NCI-H2227 treated with DMSO at 0.1 percent for 48 hours (cell line): ENCODE measurements at places on chromosomes 3 and 15.

DNA sequence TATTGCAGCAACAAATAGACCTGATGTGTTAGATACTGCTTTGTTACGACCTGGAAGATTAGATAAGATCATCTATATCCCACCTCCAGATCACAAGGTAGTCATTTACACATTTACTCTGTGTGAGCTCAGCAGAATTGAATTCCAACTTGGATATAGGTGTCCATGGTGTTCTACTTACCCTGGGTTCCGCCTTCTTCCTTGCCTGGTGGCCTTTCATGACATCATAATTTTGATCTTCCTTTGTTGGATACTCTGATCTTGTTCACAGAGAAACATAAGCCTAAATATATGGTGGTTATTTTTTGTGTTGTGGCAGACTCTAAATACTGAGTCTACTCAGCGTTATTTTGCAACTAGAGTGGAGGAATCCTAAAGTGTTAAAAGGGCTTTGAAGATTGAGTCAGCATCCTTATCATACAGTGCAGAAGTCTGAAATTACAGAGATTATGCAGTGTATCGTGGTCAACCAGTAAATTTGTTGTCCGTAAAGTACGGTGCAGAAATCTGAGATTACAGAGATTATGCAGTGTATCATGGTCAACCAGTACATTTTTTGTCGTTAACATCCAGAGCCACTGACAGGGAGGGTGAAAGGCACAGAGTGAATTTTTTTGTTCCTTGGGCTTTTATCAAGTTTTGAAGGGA lies 39.1 kb upstream of the GATM start:
- DNase-seq: no peak

GRCh38 chr3:57646723-57647122 lies 46.2 kb downstream of the DENND6A start:
- DNase-seq: no peak

DNA sequence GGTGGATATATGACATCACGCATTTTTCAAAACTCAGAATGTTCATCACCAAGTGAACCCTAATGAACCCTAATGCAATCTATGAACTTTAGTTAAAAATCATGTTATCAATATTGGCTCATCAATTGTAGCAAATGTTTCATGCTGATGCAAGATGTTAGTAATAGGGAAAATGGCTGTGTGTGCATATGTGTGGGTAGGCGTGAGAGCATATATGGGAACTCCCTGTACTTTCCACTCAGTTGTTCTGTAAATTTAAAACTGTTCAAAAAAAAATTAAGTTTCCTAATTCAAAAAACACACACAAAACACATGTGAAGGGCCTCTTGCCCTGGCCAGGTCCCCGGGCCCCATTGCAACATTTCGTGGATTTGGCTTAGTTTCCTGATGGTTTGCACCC lies 89.7 kb upstream of the PROK2 start:
- DNase-seq: no peak

DNA sequence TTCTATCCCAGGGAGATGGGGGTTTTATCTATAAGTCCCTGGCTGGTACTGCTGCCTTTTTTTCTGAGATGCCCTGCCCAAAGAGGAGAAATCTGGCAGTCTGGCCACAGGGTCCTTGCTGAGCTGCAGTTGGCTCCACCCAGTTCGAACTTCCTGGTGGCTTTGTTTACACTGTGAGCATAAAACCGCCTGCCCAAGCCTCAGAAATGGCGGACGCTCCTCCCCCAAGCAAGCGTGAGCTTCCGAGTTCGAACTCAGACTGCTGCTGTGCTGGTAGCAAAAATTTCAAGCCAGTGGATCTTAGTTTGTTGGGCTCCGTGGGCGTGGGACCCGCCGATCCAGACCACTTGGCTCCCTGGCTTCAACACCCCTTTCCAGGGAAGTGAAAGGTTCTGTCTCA lies 126.8 kb upstream of the SUCLG2 start:
- DNase-seq: no peak

DNA sequence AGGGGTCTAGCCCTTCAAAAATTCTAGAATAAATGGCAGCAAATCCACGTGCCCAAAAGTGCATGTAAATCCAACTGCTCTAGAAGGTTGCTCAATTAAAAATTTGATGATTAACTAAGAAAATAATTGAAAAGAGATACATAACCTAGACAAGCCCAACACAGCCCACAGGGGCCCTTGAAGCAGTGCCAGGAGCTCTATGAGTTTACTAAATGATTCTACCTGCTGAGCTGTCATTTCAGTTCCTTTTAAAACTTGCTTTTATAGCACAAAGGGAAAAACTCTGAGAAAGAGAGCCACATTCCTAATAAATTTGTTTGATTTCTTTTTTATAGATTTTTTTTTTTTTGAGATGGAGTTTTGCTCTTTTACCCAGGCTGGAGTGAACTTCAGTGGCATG lies 38.9 kb upstream of the GNB5 start:
- DNase-seq: no peak

DNA sequence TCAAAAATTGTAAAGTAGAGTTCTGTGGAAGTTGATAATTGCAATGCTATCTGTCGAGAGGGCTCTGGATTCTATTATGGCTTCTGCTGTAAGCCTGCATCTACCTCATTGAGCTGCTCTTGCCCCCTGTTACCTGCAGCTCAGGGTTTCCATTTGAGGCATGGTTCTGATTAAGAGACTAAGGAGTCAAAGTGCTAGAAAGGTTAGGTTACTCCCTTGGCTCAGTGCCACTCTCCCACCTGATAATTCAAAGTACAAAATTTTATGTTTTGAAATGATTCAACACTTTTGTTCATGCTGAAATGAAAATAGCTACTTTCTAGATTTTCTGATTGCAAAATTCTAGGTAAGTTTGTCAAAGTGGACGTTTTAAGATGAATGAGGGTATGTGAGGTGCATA lies 220.5 kb upstream of the SATB1 start:
- DNase-seq: no peak

GRCh38 chr3:128080323-128081080 lies 28.3 kb downstream of the SEC61A1 start:
- no peak for DNase-seq

GRCh38 chr3:59800481-59800880 lies 750.7 kb upstream of the CFAP20DC start:
- no peak for DNase-seq

GRCh38 chr3:104428337-104428925 lies 938.3 kb upstream of the ALCAM start:
- DNase-seq: no peak

GRCh38 chr15:45710657-45711056 lies 75.8 kb downstream of the SQOR start:
- no peak for DNase-seq

DNA sequence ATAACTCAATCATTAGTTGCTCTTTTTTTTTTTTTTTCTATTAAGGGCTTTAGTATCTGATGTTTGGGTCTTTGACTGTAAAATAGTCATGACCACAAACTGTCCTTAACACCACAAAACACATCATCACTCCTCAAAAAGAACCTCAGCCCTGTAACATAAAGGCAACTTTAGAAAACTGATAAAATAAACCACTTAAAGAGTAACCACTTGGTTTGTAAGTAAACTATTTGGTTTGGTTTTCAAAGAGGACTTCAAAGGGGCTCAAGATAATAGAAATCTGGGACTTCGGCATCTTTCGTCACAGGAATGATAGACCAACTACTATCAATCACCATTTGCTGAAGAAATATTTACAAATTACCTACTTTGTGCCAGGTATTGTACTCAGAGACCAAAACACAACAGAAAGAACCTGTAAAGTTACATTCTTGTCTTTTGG lies 167.8 kb downstream of the FOXP1 start:
- DNase-seq: no peak

GRCh38 chr15:56491110-56491722 lies 26.3 kb upstream of the MNS1 start:
- peak; percentile 39 for DNase-seq

- DNase-seq: peak; percentile 25
Measured at GRCh38 chr15:74327756-74328155, 39.7 kb downstream of the CYP11A1 start.

- no peak for DNase-seq
Measured at GRCh38 chr3:106013971-106014370, 145.2 kb upstream of the CBLB start.

GRCh38 chr15:87348746-87349145 lies 907.8 kb downstream of the NTRK3 start:
- no peak for DNase-seq

- no peak for DNase-seq
Measured at GRCh38 chr3:69509288-69509687, 123.4 kb upstream of the FRMD4B start.

GRCh38 chr3:4322635-4323034 lies 19.5 kb downstream of the SETMAR start:
- no peak for DNase-seq

- no peak for DNase-seq
Measured at GRCh38 chr3:32283304-32283703, 44.8 kb downstream of the CMTM8 start.

DNA sequence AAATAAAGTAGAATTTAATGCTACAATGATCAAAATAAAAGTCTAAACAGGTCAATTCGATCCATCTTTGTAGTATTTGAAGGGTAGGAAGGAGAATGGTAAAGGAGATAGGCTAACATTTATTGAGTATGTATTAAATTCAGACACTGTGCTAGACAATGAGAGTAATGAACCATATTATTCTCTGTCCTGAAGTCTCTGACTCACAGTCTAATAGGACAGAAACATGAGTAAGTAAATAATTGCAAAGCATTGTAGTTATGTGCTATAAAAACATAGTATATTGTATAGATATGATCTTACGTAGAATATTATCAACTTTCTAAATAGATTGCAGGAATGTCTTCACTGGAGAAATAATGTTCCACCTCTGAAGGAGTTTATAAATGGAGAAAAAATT lies 64.5 kb downstream of the MDFIC2 start:
- DNase-seq: no peak

- DNase-seq: no peak
Measured at GRCh38 chr15:70521576-70522322, 241.6 kb downstream of the UACA start.

DNA sequence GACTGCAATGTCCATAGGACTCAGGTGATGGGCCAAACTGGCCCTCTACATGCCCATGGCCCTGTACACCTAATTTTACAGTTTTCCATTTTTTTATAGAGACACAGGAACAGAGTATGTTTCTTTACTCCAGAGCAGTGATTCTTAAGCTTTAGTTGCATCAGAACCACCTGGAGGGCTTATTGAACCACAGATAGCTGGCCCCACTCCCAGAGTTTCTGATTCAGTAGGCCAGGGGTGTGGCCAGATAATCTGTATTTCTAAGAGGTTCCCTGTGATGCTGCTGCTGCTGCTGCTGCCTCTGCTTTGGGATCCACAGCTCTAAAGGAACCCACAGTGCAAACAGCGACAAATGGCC lies 5.1 kb downstream of the RBP1 start:
- no peak for DNase-seq

- no peak for DNase-seq
Measured at GRCh38 chr3:38536671-38537070, 40.5 kb downstream of the EXOG start.

- DNase-seq: no peak
Measured at GRCh38 chr3:137071104-137071503, 113.3 kb downstream of the IL20RB start.

GRCh38 chr3:37527361-37527760 lies 334.3 kb upstream of the CTDSPL start:
- DNase-seq: no peak

DNA sequence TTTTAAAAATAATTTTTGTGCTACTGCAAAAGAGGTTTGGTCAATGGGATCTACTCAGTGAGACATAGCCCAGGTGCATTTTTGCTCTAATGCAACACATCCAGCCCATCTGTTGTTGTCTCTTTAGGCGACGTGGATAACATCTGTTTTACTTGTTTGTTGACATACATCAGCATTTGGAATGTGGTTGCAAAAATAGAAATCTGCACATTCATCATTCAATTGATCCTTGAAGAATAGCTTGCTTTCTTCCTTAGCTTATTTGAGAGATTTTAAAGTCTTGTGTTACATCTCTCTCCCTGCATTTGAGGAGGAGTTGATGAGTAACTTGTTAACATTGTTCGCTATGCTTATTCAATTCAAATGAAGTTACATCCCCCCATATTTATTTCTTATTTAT lies 1202.3 kb downstream of the NSUN3 start:
- no peak for DNase-seq

GRCh38 chr3:128226795-128227395 lies 73.6 kb downstream of the EEFSEC start:
- no peak for DNase-seq

GRCh38 chr3:187369089-187369447 lies 883 bp downstream of the RTP4 start:
- no peak for DNase-seq

DNA sequence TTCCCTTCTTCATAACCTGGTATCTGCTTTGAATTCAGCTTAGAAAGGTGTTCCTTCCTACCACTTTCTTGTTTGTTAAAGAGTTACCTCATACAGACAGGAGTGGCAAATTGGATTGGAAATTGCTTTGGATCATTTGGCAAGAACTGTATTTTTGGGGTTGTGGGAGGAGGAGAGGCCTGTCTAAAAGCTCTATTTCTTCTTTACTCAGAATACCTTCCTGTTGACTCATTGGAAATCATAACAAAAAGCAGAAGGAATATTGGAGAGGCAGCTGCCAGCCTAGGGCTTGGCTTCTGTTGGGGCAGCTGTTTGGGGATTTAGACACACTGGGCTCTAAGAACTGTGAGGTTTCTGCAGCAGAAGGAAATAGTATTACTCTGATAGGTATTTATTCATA lies 14.2 kb downstream of the IQGAP1 start:
- no peak for DNase-seq

GRCh38 chr3:212432-212831 lies 15.9 kb downstream of the CHL1 start:
- no peak for DNase-seq

DNA sequence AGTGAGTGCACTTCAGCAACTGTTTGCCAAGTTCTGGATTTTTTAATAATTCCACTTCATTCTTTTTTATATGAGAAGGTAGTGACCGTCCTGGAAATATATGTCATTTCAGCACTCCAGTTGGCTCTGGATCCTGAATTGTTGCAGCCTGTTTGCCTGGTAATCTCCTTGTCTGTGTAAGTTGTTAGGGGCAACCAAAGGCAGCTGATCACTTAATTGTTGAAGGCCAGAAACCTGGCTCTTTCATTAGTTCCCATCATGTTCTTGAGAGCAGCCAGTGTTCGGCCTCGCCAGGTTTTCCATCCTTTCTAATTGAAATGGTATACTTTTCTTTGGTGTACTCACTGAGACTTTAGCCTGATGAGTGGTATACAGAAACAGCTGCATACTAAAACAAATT lies 168.6 kb downstream of the SOX2 start:
- DNase-seq: peak; percentile 22

DNA sequence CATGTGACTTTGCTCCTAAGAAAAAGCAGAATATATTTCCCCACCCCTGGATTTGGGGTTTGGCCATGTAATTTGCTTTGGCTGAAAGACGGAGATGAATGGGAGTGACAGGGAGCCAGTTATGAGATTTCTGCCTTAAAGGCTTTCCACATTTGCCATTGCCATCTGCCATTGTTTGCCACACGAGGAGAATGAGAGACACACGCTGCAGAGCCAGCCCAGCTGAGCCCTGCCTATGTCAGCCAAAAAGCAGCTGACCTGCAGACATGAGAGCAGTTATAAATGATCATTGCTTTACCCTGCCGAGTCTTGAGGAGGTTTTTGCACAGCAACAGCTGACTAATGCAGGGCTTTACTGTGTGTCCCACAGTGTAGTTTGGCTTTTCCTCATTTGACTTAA lies 40.6 kb upstream of the RFTN1 start:
- no peak for DNase-seq

- DNase-seq: no peak
Measured at GRCh38 chr3:110878692-110879091, 192.9 kb upstream of the NECTIN3 start.
